ENCODE measurements at places on chromosomes 12 and 14.
A peak's percentile ranks its signal among the peaks of the same experiment; 100 is the strongest.

- no peak for DNase-seq
These were observed 275.2 kb upstream of the SSTR1 start for GRCh38 chr14:37932481-37932880.

GRCh38 chr12:2960390-2960956 lies 1.3 kb downstream of the TEAD4 start:
- no peak for DNase-seq

GRCh38 chr14:97267509-97267908 lies 470.3 kb downstream of the VRK1 start:
- DNase-seq = no peak

DNA sequence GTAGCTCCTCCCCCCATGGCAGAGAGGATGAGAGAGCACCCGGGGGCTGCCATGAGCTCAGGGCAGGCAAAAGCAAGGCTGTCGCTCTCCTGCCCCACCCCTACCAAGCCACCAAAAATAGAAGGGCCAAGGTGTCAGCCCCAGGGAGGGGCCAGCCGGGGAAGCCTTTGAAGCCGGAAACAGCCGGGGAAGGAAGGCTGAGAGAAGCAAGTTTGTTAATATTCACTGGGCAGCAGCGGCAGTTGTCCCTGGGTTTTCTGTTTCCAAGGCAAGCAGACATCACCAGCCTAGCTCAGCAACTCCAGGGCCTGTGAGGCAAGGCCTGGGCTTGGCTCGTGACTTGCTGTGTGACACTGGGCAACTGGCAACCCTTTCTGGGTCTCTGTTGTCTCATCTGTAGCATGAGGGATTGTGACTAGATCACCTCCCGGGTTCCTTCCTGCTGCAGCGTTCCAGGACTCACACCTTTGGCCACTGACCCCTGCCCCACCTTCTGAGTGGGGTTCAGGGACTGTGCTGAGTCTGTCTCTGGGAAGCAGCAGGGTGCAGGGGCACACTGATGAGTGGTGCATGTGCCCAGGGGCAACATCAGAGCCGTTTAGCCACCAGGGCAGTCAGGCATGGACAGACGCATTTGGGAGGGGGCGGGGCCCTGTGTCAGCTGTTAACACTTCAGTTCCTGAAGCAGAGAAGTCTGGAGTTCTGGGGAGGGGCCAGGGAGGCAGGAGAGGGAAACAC lies 24.3 kb downstream of the SYNDIG1L start:
- DNase-seq = peak; percentile 53

DNA sequence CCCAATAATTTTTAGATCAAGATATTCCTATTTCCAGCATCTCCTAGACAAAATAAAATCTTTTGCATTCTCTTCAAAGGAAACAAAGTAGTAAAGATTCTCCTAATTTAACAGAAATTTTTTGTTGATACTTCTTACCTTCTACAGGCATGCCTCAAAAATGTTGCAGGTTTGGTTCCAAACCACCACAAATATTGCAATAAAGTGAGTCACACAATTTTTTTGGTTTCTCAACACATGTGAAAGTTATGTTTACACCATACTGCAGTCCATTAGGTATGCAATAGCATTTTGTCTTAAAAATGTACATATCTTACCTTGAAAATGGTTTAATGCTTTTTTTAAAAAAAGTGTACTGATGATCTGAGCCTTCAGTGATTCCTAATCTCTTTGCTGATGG lies 65.6 kb upstream of the USP15 start:
- DNase-seq = no peak

- no peak for DNase-seq
These were observed 51.5 kb downstream of the MED13L start for GRCh38 chr12:116226026-116226425.

DNA sequence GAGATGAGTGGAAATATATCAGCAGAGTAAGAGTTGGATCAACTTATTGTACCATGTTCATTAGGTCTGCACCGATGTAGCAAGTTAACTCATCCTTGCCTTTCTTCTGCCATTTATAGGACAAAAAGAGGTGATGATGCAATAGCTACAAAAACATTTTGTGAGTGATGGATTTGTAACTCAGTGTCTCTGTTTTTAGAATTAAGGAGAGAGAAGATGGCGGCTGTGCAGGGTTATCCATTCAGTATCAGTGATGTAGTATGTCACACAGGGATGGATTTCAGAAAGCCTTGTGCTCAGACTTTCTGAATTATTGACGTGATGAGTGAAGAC lies 62.1 kb upstream of the GNPNAT1 start:
- DNase-seq = no peak

- no peak for DNase-seq
These were observed 31.9 kb downstream of the IL31 start for GRCh38 chr12:122141911-122142725.

DNA sequence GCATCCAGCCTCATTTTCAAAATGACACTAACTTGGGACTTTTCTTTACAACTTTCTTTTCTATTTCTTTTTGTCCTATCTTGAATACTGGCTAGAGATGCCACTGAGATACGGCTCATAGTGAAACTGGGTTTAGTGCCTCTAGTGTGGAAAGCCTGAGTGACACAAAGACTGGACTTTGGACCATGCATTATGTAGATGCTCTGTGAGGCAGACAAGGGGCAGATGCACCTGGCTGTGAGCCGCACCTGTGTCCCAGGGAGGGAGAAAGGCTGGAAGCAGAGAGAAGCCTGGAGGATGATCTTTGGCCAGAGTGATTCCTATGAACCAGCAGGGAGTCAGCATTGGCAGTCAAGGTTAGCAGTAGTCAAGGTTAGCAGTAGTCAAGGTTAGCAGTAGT lies 852.3 kb upstream of the TMEM132C start:
- DNase-seq = no peak

DNA sequence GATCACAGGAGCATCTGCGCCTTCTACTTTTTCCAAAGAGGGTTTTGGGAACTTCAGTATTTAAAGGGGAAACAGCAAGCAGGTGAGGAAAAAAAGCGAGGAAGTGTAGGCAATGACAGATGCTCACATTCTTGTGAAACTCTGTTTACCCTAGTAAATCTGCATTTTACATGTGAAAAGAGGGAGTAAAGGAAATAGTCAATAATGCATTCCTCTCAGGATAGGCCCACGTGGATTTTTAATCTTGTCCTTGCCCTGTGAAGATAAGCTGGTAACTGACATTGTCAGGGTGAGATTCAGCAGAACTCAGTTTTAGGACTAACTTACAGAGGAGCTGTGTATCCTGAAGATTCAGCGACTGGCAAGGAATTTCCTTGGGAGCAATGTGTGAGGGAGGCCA lies 1119.2 kb upstream of the TMEM132C start:
- no peak for DNase-seq
